Activated CD4-positive, alpha-beta T cell treated with anti-CD3 and anti-CD28 coated beads for 24 hours (primary cell): ENCODE measurements at places on chromosomes 2 and 18.

DNA sequence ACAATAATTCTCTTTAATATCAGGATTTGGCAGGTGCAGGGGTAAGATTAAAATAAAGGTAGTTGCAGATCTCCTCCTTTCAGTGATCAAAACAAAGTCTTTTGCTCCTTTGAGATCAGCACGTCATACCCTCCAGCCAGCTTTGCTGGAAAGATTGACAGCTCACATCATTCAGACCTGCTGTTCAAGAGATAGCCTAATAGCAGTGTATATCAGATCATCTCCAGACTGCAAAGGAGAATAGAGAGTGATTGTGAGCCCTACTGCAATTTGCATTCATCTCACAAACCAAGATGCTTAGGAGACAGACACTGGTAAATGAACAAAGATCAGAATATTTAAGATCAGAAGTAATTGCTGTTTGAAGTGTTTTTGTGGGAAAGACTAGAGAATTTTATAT lies 135.8 kb upstream of the DSEL start:
- no peak for DNase-seq

DNA sequence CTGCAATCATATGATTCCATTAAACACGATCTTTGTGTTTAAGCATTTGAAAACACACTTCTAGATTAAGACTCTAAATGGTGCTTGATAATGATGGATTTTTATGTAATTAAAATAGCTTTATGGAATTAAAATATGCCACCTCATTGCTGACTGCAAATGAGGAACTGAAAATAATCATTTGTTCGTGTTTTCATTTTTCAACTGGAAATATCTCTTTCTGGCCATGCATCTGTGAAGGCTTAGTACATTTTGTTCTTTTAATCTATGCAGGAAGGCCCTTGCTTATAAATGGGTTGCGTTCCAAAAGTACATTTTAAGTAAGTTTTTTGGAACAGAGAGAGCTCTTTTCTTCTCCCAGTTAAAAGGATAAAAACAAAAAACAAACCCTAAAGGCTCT lies 125.5 kb downstream of the MC4R start:
- DNase-seq, result no peak

DNA sequence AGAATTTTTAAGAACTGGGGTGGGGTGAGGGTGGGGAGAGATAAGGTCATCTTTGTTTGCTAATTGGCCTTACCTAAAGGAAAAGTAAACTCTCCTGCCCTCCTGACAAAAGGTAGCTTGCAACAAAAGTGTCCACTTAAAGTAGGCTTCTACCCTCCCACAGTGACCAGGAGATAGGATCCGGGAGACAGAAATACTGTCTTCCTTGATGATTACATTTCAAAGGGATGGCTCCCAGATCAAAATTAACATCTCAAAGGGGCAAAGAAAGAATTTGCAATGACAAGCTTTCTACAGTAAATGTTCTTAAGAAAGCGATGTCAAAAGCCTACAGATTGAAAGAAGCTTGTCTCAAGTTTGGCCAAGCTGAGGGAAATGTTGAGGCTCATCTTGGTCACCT lies 775.3 kb downstream of the CPS1 start:
- no peak for DNase-seq

DNA sequence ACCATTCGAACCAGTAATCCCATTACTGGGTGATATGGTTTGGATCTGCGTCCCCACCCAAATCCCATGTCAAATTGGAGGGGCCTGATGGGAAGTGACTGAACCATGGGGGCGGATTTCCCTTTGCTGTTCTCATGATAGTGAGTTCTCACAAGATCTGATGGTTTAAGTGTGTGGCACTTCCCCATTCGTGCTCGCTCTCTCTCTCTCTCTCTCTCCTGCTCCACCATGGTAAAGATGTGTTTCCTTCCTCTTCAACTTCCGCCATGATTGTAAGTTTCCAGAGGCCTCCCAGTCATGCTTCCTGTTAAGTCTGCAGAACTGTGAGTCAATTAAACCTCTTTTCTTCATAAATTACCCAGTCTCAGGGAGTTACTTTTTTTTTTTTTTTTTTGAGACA lies 62.6 kb downstream of the NBAS start:
- DNase-seq, result no peak

DNA sequence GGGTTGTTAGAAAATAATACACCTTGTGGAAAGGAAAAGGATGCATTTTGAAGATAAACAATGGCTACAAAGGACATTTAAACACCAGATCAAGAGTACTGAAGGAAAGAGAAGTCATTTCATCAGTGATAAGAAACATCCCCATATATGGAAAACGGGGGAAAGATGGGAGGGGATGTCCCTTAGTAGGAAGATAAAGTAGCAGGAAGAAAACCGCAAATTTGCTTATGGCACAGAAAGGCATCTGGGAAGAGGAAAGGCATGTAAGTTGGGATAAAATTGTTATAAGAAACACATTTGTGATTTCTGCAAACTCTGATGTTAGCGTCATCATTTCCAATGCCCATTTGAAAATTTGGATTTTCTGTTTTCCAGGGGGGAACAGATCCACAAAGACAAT lies 10.5 kb upstream of the LYPD1 start:
- DNase-seq, result no peak

- no peak for DNase-seq
These were observed 5.2 kb downstream of the ANKRD53 start for GRCh38 chr2:70983506-70984227.

GRCh38 chr2:24015562-24016375 lies 5.9 kb downstream of the MFSD2B start:
- DNase-seq, result no peak

DNA sequence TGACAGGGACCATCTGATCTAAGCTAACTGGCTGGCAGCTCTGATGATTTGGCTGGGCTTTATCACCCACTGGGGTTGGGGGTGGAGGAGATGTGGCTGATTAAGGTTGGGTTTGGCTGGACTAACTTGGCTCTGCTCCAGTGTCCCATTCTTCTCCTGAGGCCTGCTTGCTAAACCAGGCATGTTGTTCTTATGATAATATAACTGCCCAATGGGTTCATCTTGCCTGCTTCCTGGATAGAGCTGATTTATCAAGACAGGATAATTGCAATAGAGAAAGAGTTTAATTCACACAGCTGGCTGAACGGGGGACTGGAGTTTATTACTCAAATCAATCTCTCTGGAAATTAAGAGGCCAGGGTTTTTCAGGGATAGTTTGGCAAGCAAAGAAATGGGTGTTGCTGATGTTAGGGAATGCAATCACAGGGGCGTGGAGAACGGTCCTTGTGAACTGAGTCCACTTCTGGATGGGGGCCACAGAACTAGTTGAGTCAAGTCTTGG lies 150.4 kb downstream of the PTH2R start:
- no peak for DNase-seq

DNA sequence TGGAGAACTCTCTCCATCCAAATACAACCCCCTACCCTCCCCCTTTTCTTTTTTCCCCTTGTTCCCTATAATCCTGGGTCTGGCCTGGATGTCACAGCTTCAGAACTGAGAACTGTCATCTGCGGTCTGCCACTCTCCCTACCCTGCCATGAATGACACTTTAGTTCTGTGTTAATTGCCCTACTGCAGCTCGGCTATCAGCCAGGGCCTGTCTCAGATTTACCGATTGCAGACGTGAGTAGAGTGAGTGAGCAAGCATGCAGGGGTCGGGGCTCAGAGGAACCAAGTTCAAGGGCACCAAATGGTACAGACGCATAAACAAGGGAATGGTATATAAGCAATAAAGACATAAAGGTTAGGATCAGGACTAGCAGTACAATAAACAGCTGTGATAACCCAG lies 967.8 kb downstream of the BCL11A start:
- no peak for DNase-seq

- no peak for DNase-seq
These were observed 115.6 kb downstream of the GLI2 start for GRCh38 chr2:120851116-120851773.

DNA sequence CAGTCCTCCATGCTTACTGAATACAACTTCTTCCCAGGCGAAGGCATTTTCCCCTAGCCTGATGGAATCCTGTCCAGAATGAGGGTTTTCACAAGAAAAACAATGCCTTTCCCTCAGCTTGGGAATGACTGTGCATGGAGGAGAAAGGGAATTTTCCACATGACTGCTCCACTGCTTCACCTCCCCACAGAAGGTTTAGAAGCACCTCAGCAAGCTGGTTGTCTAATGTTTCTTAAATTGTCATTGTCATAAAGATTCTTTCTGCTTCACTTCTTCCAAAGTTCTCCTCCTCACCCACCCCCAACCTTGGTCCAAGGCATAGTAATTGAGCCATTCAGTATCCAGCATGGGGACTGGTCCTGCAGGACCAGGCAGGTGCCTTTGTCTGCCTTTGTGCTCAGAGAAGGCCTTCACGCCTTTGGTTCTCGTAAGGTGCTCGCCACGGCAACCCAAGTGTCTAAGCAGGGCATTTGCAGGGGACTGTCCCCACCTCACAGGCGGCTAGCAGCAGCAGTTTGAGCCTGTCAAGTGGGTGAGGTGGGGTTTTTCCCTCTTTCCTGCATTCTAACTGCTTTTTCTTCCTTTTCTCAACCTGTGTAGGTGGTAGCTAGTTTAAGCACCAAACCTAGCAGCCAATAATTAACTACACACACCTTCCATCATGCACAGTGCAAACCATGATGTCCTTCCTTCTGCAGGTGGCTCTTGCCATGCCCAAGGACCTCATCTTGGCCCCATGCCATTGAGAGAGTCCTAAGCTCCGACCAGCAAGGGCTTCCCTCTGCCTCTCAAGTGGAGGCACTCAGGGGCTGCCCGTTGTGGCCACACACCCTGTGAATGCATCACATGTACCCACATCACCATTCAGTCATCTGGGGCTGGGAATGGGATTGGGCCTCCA lies 65.7 kb upstream of the BCL2L11 start:
- DNase-seq, result peak; percentile 47

DNA sequence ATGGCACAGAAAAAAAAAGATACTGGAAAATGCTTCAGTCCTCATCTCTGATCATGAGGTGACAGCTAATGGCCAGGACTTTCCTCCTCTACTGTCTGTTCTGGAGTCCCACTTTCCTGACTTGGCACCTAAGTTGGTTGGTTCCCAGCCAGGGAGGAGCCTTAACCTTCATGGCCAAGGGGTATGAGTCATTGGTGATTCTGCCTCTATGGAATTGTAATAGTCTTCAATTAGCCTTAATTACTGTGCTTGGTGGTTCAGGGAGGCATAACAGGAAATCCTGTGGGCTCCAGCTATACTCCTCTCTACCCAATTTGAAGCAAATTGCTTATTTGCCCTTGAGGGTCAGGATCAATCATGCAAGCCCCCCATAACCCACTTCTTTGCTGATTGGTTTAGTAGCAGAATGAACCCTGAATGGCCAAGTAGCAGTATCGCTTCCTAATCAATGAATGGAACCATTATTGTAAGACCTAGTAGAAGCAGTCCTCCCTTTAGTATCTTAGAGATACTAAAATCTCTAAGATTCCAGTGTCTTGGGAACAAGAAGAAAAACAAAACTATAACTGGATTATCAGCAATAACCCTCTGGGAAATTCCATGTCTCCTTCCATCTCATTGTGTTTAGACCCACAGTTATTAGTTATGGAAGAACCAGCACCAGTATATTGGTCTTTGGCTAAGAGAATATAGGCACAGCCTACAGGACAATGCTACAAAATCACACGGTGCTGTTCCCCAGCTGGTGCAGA lies 109.0 kb downstream of the COL6A3 start:
- no peak for DNase-seq

GRCh38 chr18:66599190-66599589 lies 4.7 kb downstream of the CDH19 start:
- no peak for DNase-seq

GRCh38 chr2:1804351-1804771 lies 60.0 kb upstream of the PXDN start:
- DNase-seq, result no peak

DNA sequence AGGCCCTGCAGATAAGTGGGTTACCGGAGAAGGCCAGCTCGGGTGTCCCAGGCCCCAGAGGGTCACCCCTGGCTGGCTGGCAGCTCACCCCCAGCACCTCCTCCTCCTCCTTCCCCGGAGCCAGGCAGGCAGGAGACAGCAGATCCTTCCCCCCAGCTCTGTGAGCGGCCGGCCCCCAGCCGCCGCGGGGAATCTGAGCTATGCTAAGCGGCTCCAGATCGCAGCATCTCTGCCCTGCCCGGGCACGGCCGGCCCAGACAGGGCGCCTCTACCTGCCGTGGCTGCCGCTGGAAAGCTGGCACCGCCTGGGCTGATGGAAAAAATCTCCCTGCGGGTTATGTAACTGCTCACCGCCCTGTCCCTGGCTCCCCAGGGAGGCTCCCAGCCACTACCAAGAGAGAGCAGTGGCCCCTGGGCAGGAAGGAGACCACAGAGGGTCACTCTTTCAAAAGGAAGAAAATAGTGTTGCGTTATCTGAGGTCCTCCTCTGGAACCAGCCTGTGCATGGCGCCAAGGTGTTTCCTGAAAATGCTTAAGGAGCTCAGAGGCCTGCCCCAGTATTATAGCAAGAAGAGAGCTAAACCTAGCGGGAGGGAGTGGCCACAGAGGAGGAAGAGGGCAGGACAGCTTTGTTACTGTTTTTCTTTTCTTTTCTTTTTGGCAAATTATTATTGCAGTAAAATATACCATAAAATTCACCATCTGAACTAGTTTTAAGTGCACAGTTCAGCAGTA lies 179.0 kb downstream of the SMAD7 start:
- no peak for DNase-seq

DNA sequence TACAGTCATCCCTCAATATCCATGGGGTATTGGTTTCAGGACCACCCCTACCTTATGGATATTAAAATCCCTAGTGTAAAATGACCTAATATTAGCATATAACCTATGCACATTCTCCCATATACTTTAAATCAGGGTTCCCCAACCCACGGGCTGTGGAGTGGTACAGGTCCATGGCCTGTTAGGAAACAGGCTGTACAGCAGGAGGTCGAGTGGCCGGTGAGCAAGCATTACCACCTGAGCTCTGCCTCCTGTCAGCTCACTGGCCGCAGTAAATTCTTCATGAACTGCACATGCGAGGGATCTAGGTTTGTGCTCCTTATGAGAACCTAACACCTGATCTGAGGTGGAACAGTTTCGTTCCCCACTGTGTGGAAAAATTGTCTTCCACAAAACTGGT lies 73.8 kb downstream of the RIF1 start:
- DNase-seq, result no peak

DNA sequence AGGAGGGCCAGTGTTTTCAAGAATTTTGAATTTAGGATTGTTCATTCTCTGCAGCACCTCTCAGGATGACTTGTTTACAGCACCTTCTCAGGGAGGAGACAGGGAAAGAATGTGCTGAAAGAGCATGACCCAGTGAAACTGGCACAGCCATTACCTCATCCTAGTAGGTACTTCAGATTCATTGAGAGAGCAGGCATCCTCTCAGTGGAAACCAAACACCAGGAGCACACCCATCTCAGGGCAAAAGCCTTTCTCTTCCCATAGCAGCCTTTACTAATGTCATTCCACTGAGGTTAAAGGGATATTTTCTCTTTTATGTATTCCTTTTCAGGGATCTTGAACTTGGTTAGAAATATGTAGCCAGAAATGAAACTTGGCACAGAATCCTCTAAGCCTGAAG lies 2.6 kb downstream of the MAP2 start:
- no peak for DNase-seq

GRCh38 chr18:25351777-25352628 lies at the start of gene ZNF521:
ZNF521 (minus strand) TSS chr18:25352166; CDS start chr18:25350946, 1,220 bp downstream.
- peak; percentile 14 for DNase-seq

GRCh38 chr2:170206805-170207407 lies 29.0 kb downstream of the MYO3B start:
- no peak for DNase-seq

GRCh38 chr2:227234429-227234828 lies 70.0 kb downstream of the COL4A3 start:
- DNase-seq, result no peak
